ENCODE measurements at places on chromosomes 1 and 21.

DNA sequence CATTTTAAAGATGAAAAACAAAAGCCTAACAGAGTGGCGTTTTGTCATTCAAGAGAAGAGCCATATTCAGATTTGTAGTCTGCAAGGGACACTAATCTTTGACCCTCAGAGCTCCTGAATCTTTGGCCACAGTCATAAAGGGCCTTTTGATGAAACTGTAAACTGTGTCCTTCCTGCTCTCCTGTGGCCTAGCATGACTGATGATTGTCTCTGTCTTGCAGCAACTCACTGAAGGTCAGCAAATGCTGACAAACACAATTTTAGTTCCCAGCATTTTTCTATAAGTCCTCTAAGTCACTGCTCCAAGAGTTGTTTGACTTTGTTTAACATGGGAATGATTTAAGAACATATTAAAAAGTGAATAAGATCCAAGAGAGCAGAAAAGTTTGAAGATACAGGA lies 55.3 kb upstream of the PRELP start:
- DNase-seq = no peak

DNA sequence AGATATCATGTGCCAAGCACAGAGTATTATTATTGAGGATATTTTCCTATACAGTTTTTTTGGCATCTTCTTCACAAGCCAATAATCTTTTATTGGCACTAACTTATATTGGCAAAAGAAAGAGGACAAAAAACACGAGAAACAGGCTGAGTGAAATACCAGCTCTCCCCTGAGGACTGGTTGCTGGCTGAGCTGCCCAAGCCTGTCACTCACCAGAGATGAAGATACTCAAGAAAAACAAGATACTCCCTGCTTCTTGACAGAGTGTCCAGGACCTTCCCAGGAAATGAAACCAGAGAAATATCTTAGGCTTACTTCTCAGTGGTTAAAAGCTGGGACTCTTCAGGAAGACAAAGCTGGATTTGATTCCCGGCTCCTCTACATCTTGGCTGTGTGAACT lies 35.9 kb upstream of the ATP1B1 start:
- DNase-seq = no peak

DNA sequence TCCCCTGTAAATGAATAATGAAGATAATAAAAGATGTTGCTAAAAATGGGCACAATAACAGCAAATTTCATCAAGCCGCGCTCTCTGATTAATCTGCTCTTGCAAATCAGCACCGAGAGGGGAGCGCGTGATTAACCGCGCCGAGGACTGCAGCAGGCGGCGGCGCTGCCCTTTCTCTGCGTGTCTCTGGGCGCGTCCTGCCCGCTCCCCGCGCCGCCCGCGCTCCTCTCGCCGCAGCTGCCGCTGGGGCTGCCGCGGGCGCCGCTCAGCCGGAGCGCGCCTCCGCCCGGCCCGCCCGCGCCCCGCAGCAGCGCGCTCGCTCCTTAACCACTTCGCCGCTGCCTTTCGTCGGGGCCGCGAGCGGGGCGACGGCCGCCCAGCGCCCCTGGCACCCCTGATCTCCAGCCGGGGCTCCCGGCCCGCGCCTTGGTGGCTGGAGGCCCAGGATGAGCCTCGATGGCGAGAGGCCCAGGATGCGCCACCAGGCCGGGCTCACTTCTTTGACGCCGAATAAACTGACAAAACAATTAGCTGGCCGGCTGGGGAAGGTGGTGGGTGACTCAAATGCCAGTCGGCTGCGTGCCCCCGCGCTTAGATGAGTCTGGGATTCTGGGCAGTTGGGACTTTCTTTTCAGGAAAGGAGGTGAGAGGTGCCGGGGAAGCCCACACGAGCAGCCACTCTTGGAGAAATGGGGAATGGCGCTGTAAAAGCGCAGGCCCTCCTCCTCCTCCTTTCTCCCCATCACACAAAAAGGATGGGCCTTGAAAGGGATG lies 221.4 kb upstream of the PKN2 start:
- DNase-seq = no peak

- no peak for DNase-seq
Observed at GRCh38 chr21:46426313-46427046, 32.2 kb upstream of the DIP2A start.

GRCh38 chr1:248913933-248914332 lies 7.9 kb downstream of the PGBD2 start:
- DNase-seq = no peak

- DNase-seq = peak; percentile 77
Observed at GRCh38 chr21:34968414-34969333, 80.4 kb downstream of the RUNX1 start.

DNA sequence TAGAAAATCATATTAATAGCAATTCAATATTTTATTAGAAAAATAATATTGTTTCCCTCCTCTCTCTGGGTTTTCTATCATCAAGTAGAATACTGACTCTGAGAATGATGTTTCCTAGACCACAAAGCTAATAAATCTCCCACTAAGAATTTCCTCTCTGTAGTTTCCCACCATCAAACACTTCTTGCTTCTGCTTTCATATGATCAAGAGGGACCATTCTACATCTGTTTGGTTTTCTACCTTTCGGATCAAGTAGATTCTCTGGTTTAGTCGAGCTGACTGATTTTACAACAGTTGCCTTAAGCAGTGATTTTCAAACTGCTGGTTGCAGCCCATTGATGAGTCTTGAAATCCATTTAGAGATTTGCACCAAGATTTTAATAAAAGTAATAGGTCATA lies 240.2 kb upstream of the PTBP2 start:
- no peak for DNase-seq

DNA sequence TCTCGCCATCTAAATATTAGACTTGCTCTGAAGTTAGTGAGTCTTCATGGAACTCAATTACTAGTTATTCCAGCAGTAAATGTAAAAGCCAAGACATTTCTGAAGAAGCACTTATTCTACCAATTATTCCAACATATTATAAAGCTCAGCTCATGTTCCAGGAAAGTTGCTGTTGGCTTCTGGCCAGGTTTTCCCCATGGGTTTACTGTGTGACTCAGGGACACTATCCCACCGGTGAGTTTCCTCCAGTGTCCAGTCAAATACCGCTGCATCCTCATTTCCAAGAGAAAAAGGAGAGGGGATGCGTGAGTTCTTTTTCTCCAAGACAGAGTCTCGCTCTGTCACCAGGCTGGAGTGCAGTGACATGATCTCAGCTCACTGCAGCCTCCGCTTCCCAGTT lies 9.2 kb upstream of the HHIPL2 start:
- DNase-seq = no peak

Measured in CD14-positive monocyte (primary cell).